ENCODE measurements at places on chromosomes 13 and 19. TPM values are rescaled to one million over a fixed set of nuclear protein-coding genes. Genes with fewer than 3 reads are reported as not detected.

DNA sequence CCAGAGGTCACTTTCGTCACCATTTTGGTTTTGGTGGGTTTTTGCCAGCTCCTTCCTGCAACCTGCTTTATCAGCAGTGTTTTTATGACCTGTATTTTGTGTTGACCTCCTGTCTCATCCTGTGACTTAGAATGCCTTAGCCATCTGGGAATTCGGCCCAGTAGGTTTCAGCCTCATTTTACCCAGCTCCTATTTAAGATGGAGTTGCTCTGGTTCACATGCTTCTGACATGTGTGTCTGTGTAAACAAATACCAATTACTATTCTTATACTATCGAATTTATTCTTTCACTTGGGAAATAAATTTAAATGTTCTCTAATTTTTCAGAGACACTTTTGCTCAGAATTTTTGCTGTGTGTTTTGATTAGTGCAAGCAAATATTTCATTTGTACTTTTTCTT, 1370.3 kb upstream of the MIR17HG start:
- DNase-seq, result no peak

The HCST gene
- 0.41 TPM for total RNA-seq

DNA sequence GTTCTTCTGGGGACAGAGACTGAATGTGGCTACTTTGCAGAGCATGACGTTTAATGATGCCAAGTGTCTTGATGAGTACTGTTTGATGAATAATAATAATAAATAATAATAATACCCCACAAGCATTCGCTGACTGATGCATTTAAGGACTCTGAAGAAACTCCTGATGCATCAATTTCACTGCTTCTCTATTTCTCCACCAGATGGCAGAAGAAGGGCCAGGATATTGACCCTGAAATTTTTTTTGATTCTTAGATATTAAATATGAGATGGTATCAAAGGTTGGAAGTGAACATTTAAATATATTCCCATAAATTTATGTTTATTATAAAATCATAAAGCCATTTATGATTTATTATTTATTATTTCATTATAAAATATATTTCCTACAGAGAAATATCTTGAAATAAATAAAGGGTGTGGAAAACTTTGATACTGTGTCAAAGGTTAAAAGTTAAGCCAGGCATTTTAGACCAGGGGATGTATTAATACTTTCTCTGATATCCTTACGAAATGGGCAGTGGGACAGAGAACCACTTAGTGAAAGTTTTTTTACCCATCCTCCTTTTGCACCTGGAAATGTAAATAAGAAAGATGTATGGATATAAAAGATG, 170.9 kb downstream of the LACC1 start:
- DNase-seq, result no peak

- DNase-seq, result no peak
Measured at GRCh38 chr13:64529874-64530485, 2700.2 kb downstream of the PCDH9 start.

DNA sequence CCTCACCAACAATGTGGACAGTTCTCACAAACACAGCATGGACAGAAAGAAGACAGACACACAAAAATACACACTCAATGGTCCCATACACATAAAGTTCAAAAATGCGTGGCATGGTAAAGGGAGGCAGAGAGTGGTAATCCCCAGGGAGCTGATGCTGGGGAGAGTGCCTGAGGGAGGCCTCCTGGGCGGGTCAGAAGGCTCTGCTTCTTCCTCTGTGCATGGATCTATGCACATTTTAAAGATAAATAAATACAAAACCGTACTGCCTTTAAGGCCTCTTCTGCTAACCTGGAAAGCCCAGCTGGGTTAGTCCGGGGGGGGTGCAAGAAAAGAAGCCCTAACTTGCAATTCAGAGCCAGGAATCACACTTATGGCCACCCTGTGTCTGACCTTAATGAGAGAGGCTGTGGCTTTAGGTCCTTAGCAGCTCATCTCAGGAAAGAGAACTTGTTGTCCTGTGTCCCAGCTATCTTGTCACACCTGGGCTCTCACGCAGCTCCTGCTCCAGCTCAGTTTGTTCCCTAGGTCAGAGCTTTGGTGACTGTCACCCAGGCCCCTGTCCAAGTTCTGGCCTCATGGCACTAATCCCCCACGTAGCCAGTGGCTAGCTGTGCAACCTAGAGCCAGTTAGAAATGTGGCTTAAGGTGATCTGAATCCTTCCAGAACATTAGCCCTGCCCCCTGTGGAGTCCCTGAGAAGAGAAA, 28.5 kb downstream of the POP4 start:
- DNase-seq, result no peak

The ZNF492 gene
- total RNA-seq, result 4.1 TPM

GRCh38 chr13:48682436-48682835, 28.7 kb downstream of the CYSLTR2 start:
- no peak for DNase-seq

DNA sequence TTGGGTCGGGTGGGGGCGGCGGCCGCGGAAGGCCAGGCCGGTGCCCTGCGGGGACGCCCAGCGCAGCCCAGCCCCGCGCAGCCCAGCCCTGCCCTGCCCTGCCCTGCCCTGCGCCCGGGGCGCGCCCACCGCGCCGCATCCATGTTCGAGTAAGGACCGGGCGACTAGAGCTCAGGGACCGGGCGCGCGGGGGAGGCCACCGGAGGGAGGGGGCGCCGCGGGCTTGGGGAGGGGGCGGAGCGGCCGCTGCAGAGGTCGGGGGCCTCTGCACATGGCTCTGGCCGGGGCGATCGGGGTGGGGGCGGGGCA, 169 bp downstream of the GRAMD1A start:
- DNase-seq, result no peak

DNA sequence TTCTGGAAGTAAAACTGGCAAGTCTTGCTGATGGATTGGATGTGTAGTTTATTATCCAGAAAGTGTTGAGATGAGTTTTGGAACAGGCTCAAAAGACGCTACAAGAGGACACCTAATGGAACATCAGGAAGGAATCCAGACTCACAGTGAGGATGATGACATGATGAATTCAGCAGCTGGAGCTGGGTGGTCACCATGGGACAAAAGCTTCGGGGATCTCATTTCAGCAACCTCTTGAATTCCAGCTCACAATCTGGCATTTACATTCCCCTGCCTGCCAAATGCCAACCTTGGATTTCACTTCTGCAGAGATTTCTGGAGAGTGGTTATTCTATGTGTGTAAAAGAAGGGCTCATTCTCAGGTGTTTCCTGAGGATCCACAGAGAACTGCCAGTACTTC, 288.0 kb upstream of the TMTC4 start:
- no peak for DNase-seq

DNA sequence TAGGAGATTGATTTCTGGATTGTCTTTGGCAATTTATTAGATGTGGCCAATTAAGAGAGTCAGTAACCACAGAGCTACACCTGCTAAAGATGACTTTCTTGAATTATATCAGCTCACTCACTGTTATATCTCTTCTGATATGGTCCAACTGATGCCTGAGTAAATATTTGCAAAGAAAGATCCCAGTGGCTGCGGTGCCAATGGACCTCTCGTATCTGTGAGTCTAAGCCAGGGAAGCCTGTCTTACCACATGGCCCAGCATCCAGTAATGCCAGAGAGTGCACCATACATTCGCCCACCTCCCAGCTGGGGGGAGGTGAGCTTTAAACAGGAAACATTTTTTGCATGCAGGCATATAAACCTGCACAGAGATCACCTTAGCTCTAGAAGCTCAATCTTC, 82.7 kb upstream of the SLC15A1 start:
- DNase-seq, result no peak

- no peak for DNase-seq
Measured at GRCh38 chr19:58570770-58571574, 2.2 kb downstream of the MZF1 start.

The AMER2 gene
- 143 TPM for total RNA-seq

The C19orf81 gene
- not detected for total RNA-seq

GRCh38 chr13:106691341-106691740, 123.4 kb upstream of the ARGLU1 start:
- DNase-seq, result no peak

The NBEA gene
- 209 TPM for total RNA-seq

DNA sequence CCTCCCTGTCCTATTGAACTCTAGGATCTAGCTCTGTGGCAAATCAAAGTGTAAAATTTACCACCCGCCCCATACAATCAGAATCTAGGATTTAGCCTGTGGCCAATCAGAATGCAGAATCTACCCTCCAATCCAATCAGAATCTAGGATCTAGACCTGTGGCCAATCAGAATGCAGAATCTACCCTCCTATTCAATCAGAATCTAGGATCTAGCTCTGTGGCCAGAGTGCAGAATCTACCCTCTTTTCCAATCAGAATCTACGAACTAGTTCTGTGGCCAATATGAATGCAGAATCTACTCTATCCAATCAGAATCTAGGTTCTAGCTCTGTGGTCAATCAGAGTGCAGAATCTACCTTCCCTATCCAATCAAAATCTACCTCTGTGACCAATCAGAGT, 25.8 kb downstream of the PRKD2 start:
- DNase-seq, result no peak

The IZUMO2 gene
- not detected for total RNA-seq

- no peak for DNase-seq
Measured at GRCh38 chr13:33263484-33263883, 22.1 kb downstream of the STARD13 start.

The ZNF578 gene
- total RNA-seq, result 36.3 TPM

The ZNF844 gene
- total RNA-seq, result 13.5 TPM

DNA sequence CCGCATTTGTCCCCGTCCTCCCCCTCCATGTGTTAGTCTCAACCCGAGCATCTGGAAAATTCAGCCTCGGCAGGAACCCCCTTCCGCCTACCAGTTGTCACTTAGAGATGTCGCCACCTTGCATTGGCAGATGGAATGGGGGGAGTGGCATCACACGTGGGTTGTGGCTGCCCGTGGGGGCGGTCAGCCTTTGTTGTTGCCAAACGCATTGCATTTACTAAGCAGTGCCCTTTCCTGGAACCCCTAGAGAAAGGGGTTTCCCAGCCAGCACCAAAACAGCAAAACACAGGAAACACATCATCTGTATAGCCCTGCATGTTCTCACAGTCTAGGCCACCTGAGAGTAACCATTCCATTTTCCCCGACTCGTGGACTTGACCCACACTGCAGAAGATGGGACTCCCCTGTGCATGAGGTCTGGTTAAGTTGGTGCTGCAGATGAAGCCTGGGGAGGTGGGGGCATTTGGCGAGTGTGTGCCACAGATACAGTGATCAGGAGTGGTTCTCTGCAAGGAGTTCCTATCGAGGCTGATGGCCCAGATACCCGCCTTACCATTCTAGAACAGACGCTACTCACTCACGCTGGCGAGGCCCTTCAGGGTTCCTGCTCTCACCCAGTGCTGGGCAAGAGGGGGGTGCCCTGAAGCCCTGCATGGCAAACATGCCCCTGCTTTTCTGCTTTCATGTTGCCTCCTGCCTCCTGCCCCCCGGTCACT, 38.3 kb downstream of the TMED1 start:
- DNase-seq, result no peak

DNA sequence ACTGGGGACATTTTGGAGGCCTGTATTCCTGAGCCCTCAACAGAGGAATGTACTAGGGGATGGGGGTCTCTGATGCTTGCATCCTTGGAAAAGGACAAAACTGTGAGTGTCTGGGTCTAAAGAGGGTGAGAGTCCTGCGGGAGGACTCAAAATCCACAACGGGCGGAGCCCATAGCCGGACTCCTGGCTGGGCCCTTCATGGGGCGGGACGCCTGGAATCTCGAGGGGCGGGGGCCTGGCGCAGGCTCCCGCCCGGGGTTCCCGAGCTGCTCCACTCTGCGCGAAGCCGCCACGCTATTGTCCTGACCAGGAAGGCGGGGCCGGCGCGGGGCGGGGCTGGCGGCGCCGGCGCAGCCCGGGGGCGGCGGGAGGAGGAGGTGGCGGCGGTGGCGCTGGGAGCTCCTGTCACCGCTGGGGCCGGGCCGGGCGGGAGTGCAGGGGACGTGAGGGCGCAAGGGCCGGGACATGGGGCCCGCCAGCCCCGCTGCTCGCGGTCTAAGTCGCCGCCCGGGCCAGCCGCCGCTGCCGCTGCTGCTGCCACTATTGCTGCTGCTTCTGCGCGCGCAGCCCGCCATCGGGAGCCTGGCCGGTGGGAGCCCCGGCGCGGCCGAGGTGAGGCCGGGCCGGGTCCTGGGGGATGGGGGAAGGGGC, at the start of gene APLP1:
APLP1 (plus strand) TSS at position 403 of the 651 bp plus-strand sequence; CDS start at position 466, 63 bp downstream.
- DNase-seq, result peak; percentile 88

The PDCD2L gene
- 22.4 TPM for total RNA-seq

The TUBA3C gene
- not detected for total RNA-seq

GRCh38 chr13:77800219-77800618, 102.7 kb downstream of the SLAIN1 start:
- DNase-seq, result no peak

- DNase-seq, result no peak
Measured at GRCh38 chr19:3605770-3606169, 905 bp downstream of the TBXA2R start.

GRCh38 chr19:1853295-1854038, 5.2 kb upstream of the REXO1 start:
- DNase-seq, result peak; percentile 79

GRCh38 chr13:106636492-106636891, 68.6 kb upstream of the ARGLU1 start:
- no peak for DNase-seq

The CLDND2 gene
- not detected for total RNA-seq

DNA sequence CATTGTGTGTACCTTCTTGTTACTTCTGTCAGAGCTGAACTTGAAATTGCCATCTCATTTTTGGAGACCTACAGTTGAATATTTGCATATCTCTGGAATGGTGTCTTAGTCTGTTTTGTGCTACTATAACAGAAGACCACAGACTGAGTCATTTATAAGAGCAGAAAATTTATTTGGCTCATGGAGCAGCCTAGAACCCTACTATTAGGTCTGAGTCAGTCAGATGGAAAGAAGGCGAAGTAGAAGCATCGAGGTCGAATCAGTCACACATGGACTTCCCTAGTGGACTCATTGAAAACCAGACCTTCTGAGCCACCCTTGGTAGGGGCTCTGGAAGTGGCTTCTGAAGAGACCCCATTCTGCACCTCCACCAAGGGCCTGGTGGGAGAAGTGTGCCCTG, 33.9 kb upstream of the TPT1 start:
- no peak for DNase-seq

GRCh38 chr13:73820688-73821087, 313.5 kb downstream of the KLF12 start:
- DNase-seq, result no peak

DNA sequence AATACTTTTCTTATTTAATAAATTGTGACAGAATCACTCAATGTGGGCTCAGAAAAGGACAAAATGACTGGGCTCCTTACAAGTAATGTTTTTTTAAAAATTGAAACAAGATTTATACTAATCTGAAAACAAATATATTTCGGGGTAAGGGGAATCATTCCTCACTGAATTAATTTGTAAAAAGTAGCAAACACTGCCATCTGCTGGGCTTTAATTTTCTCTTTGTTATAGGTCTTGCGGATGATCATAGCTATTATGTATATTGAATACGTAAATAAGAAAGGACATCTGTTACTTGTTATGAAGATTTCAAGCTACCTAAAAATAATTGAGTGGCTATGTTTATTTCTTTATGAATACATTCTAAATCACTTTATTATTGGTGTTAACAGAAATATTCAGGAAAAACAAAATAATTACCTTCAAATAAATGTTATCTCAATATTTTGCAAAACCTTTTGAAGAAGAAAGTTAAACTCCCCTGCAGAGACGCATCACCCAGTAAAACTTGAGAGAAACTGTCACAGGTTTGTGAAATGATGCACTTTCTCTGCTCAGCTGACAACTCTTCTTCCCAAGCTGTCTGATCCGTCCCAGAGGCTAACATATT, 17.8 kb upstream of the ENOX1 start:
- no peak for DNase-seq

The HNRNPM gene
- total RNA-seq, result 66.4 TPM

GRCh38 chr13:98173431-98174152, 3.5 kb downstream of the RNF113B start:
- no peak for DNase-seq

The ARL11 gene
- total RNA-seq, result under 0.01 TPM

All from frontal cortex (tissue), 4 donors.